ENCODE measurements at places on chromosomes 2 and 18.

DNA sequence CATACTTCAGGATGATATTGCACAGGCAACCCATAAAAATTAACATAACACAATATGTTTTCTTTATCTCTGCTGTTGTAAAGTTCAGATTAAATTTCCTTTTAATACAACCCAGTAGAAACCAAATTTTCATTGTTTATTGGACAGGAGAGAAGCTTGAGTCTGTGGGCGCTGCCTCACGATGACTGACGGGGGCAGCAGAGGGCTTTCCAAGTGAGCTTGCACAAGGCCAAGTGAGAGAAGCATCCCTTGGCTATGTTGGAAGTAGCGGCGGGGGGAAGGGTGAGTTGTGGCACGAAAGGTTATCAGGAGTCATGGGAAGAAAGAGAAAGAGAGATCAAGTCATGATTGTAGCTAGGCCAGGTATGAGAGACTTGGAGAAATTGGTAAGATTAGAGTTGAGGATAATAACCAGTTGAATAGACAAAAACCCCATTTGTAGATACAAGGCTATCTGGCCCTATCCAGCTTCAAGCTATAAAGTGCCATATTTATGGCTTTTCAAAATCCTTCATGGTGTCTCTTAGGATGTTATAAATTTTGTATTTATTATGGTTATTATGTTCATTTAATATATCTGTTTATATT, 413.7 kb upstream of the FAM98A start:
- no peak for DNase-seq

GRCh38 chr2:237556773-237557632, 9.4 kb upstream of the PRLH start:
- no peak for DNase-seq

- DNase-seq, result no peak
Observed at GRCh38 chr2:170162271-170162632, 15.7 kb upstream of the MYO3B start.

GRCh38 chr2:6835467-6835866, 30.2 kb downstream of the CMPK2 start:
- no peak for DNase-seq

DNA sequence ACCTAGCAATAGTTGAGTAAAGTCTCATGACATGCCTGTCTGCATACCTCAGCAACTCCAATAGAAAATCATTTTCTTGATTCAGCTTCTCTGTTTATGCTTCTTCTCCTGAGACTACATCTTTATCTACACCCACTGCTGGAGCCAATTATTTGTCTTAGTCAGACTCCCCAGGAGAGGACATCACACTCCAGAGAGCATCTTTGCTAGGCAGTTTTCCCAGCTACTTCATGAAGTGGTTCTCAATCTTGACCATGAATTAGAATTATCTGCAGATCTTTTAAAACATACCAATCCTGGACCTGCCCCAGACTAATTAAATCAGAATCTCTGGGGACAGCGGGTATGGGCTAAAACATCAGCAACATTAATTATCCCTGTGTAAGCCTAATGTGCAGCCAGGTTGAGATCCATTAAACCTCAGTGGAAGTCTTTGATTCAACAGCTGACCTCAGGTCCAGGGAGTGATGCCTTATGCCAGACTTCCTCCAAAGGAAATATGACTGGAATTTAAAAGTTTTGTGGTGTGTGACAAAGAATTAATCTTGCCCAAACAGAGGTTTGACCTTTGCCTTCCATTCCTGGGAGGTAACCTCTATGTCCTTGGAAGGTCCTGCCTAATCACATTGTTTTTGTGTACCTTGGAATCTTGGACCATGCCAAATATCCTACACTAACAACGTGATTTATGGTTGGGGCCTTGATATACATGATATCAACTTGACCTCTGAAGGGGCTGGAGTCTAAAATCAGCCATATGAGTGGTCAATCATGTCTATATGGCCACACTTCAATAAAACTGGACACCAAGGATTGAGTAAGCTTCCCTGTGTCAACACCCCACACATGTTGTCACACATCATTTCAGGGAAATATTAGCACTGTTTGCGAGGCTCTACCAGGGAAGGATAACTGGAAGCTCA, 99.3 kb upstream of the DNAJC10 start:
- no peak for DNase-seq

- DNase-seq, result no peak
Observed at GRCh38 chr2:176581557-176582165, 312.4 kb downstream of the MTX2 start.

DNA sequence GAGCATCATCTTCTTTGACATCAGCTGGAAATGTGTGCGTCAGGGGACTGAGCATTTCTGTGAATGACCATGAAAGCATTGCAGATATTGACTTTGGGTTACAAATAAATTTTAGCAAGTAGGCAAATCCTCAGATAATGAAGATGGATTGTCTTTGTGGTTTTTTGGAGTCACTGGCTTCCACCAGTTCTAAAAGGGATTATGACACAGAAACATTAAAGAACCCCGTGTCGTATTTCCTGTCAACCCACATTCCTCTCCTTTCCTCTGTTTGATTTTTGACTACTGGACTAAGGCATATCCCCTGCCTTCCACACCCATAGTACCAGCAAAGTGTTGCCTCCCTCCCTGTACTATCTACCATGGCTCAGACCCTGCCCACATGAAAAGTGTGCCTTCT, 268.1 kb downstream of the MYO3B start:
- DNase-seq, result no peak

- DNase-seq, result no peak
Observed at GRCh38 chr2:3460156-3460555, 59.2 kb downstream of the ADI1 start.

GRCh38 chr2:188628989-188629752, 337.5 kb downstream of the GULP1 start:
- DNase-seq, result peak; percentile 13

DNA sequence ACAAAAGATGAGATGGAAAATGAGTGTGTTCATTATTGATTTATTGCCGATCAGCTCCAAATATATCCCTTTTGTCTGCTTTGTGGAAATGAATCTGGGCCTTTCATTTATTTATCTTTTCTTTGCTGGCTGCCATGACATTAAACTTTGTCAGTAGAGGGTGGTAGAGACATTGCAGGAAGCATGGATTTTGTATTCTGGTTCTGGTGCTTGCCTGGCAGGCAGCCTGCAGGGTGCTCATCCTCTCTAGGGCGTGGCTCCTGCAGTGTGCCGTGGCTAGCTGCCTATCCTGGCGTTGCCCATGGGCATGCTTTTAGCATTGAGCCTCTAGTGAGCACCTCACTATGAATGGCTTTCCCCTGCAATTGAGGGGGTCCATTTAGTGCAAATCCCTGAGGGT, 593.1 kb downstream of the RNF144A start:
- DNase-seq, result no peak

GRCh38 chr2:106130251-106130998, 63.7 kb downstream of the UXS1 start:
- no peak for DNase-seq

DNA sequence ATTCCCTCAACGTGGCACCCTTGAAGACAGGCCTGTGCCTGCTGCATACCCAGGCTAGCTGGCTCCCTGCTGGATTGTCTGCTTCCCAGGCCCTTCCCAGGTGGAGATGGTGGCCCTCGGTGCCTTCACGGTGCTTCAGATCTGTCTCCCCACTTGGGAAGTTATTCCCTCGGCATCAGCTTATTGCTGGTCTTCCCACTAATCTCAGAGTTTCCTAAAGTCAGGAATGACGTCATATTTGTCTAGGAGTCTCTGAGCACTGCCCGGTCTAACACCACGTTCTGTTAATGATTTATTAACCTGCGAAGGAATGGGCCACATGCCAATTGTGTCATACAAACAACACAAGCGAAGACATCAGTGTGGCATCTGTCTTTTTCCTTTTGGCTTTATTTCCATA, 269.8 kb upstream of the ID2 start:
- no peak for DNase-seq

DNA sequence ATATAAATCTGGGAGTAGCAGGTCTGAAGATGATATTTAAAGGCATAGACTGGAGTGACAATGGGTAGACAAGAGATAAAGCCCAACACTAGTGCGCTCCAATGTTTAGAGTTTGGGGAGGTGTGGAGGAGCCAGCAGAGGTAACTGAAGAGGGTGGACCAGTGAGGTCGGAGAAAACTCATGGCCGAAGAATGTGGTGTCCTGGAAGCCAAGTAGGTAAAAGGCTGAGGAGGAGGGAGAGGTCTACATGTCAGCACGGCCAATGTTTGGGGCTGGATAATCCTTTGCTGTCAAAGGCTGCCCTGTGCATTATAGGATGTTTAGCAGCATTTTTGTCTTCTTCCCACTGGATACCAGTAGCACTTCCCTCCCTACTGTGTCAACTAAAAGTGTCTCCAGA, 78.8 kb upstream of the KCNE4 start:
- DNase-seq, result no peak

GRCh38 chr2:10668402-10669012, 21.3 kb downstream of the NOL10 start:
- DNase-seq, result peak; percentile 50

GRCh38 chr2:175195012-175195411, 13.5 kb upstream of the ATP5MC3 start:
- DNase-seq, result no peak

DNA sequence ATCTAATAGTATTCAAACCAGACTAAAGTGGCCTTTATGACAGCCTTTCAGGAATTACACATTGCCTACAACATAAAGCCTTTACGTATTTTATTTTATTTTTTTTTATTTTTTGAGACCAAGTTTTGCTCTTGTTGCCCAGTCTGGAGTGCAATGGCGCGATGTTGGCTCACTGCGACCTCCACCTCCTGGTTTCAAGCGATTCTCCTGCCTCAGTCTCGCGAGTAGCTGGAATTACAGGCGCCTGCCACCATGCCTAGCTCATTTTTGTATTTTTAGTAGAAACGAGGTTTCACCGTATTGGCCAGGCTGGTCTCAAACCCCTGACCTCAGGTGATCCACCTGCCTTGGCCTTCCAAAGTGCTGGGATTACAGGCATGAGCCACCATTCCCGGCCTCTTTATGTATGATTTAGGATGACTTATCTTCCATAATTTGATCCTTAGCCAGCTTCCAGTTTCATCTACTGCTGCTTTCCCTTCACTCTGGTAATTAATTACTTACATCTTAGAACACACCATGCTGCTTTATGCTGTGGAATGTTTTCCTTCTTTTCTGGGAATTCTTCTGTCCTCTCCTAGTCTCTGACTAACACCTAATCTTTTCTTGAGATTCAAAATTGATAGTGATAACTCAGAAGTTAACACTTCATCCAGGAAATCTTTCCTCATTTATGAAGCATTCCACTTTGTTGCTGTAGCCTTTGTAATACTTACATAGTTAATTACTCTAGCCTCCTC, 2.6 kb downstream of the USP14 start:
- DNase-seq, result no peak

DNA sequence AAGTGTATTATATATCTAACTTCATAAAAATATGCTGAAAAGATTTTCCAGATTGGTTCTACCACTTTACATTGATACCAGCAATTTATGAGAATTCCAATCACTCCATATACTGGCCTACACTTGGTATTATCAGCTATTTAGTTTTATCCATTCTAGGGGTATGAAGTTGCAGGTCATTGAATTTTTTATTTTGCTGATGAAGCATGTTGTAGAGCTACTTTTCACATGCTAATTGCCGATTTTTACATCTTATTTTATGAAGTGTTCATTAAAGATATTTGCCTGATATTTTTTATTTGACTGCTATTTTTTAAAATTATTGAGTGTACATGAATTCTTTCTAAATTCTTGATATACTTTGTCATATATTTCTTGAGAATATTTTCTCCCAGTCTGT, 542.1 kb downstream of the ADCYAP1 start:
- no peak for DNase-seq

GRCh38 chr2:212089873-212090272, 448.7 kb downstream of the ERBB4 start:
- no peak for DNase-seq

GRCh38 chr2:54872780-54873179, 149.3 kb downstream of the EML6 start:
- DNase-seq, result no peak

GRCh38 chr2:203786549-203787351, 80.3 kb downstream of the CD28 start:
- no peak for DNase-seq

GRCh38 chr2:207472343-207473048, 57.3 kb upstream of the CREB1 start:
- no peak for DNase-seq

DNA sequence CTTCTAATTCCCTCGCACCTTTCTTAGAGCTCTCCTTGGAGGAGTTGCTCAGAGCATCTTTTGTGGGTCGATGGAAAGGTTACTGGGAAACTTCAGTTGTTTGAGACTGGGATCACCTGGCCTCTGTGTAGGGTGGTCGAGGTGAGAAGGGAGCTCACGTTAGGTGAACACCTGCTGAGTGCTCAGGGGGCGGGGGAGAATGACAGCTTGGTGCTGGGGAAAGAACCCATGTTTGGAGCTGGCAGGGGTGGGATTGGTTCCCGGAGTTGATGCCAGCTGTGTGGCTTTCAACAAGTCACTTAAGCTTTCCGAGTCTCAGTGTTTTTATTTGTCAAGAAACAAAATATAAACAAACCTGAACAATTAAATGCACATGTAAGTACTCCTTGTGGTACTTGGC, 122.3 kb downstream of the GLI2 start:
- DNase-seq, result no peak

- DNase-seq, result no peak
Observed at GRCh38 chr18:6661692-6662415, 67.7 kb upstream of the ARHGAP28 start.

DNA sequence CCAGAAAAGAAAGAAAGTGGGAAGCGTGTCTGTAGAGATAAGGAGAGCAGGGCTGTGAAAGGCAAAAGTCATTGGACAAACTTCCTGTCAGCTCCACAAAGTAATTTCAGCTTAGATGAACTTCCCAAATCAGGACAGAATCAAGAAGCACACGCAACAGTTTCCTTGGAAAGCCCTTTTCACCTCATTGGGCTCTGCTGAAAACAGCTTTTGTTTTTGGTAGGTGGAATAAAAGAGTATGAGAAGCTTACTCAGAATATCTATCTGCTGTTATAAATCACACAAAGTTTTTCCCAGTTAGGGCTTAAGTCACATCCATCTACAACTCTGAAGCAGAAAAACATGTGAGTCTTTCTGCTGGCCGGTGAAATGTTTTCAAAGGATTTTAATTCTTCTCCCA, 42.4 kb upstream of the EFEMP1 start:
- DNase-seq, result no peak

DNA sequence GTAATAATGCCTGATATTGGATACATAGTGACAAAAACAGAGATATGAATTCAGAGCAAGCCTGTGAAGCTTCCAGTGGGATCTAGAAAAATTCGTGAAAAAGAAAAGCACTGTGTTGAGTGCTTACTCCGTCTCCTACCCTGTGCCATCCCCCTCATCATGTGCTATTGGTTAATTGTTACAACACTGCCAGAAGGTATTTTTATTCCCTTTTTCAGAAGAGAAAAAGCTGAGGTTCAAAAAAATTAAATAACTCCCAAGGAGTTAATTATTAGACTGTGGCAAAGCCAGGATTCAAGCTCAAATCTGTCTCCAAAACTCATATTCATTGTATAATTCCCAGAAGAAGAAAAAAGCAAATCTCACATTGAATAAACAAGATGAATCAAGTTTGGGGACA, 735.5 kb upstream of the ACVR2A start:
- no peak for DNase-seq

DNA sequence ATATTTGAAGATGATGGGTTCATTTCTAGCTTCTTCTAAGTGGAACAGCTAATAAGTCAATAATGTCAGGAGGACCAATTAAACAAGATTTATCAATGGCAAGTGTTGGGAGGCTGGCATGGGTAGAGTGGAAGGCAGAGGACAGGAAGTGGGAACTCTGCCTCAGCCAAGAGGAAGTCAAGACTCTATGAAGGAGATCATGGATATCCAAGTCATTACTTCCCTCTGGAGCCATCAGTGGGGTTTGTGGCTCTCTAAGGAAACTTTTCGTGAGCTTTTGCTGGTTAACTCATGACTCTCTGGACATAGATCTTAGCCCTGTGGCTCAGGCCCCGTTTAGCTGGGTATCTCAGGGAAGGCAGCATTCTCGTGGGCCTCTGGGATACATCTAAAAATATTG, 410.4 kb upstream of the ID2 start:
- no peak for DNase-seq

All from smooth muscle cell of the brain vasculature (primary cell).